ENCODE measurements at places on chromosomes 12 and 14. TPM values are rescaled to one million over a fixed set of nuclear protein-coding genes. Genes with fewer than 3 reads are reported as not detected.
A peak's percentile ranks its signal among the peaks of the same experiment; 100 is the strongest.

DNA sequence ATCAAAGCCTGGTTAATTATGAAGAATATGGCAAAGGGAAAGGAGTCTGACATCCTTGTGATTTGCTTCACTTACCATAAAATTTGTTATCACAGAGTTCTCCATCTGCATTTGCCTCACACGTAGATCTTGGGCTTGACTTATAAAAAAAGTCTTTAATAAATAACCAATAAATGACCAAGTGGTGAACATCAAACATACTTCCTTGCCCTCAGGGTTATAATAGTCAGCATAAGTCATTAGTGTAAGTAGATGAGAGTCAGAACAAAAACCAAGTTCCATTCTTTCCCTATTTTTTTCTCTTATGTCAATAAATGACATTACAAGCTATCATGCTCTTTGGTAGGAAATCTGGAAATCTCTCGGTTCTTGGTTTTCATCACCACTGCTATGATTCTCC is 635.4 kb upstream of the ATXN7L3B start:
- ATAC-seq, result no peak

GRCh38 chr12:96386794-96387193 is 13.4 kb downstream of the CDK17 start:
- ATAC-seq, result no peak

DNA sequence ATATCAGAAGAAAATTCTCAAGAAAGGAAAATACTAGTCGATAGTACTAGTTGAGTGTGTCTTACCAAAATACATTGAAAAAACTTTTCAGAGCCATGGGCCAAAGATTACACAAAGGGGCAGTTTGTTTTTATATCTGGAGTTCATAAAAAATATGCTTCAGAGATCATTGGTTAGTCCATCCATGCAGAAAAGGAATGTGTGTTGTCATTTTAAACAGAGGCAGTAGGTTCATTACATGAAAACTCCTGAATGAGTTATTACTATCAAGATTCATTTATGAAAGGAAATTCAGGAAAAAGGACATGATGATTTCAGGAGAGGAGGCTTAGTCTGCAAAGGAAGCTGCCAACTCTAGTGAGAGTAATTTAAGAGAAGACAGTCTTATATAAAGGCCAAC is 354.8 kb downstream of the AEBP2 start:
- no peak for ATAC-seq

- peak; percentile 35 for ATAC-seq
Measured at GRCh38 chr12:25184132-25184531, 10.8 kb downstream of the DNAI7 start.

DNA sequence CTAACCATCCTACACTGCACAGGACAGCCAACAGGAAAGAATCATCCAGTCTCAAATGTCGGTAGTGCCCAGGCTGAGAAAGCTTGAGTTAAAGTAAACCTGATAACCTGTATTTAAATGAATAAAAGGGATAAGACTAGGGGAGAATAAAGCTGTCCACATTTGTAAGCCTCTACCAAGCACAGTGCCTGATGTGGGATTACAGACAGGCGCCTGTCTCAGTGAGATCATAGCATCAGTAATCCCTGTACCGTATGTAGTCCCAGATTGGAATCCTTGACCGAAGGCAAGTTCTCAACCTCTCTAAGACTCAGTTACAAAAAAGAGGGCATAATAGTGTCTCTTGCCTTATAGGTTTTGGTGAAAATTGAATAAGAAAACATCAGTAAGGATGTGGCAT is 59.9 kb downstream of the BICD1 start:
- ATAC-seq, result no peak

The FGF23 gene
- total RNA-seq, result not detected

Measured in activated T-helper 17 cell treated with anti-CD3 and anti-CD28 coated beads, Interleukin-2, amount 50 U/mL, for 72 hours (primary cell).